Suprapubic skin (tissue), 4 donors: ENCODE measurements at places on chromosomes 13 and 19.

GRCh38 chr19:49422407-49423070 lies 702 bp downstream of the PTH2 start:
- no peak for DNase-seq

DNA sequence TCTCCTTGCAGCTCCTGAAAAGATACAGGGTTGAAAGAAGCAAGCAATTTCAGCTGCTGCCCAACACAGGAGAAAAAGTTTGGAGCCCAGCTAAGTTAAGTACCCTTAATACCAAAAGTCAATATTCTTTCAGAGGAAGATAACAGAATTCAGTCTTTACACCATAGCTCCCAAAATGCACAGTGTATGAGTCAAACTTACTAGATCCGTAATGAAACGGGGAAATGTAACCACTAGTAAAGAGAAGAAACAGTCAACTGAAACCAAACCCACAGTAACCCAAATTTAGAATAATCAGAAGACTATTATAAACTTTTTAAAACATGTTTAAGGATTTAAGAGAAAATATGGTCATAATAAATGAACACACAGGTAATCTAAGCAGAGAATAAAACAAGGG lies 45.2 kb downstream of the SUCLA2 start:
- DNase-seq, result no peak

DNA sequence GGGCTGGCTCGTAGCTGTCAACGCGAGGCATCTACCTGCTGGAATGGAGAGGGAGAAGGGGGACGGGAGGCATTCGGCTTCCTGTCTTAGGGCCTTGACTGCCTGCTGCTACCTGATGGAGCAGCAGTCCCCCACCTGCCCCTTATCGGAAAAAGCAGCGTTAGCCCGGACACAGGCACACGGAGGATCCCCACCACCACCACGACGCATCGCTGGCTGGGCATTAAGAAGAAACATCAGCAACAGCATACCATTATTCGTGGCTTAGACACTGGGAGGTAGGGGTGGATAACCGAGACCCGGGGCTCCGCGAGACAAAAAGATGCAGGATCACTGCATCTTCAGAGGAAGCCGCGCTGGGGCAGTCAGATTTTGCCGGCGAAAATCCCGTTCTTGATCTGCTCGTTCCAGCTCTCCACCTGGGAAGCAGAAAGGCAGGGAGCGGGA lies 1.1 kb downstream of the COX6B2 start:
- DNase-seq, result no peak

DNA sequence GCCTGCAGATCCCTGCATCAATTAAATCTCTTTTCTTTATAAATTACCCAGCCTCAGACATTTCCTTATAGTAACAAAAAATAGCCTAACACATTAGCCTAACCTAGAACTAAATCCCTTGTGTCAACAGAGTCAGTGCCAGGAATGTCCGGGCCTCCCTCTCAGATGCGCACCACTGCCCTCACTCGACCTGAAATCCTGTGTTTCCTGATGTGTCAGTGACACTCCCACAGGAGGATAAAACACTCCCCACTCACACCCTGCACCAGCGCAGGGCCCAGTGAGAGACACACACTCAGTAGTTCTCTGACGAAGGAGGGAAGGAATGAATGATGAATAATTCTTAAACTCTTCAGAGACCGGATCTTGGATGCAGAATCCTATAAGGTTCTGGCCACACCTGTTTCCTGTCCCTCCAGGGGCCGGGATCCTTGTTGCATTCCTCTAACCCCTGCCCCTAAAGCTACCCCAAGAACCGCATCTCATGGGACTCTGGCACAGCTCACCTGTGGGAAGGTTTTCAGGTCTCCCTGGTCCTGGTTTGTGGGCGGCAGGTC lies 3.1 kb downstream of the CEACAM3 start:
- DNase-seq, result no peak

DNA sequence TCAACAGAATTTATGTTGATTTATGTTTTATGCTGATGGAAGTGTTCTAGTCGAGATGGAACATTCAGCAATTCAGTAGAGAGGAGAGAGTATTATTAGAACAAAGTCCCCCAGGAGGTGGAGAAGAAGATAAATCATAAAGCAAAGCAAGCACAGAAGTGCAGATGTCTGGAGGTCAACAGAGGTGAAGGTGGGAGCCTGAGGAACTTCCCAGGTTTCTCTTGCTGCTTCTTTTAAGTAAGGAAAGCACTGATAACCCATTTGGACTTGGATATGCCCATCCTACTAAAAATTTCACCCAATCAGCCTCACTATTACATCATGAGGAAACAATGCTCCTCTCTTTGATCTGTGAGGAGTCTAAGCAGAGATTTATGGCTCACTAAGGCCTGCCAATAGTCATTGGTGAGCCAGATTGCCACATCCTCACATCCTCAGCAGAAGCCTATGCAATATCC lies 98.8 kb downstream of the EPSTI1 start:
- no peak for DNase-seq

DNA sequence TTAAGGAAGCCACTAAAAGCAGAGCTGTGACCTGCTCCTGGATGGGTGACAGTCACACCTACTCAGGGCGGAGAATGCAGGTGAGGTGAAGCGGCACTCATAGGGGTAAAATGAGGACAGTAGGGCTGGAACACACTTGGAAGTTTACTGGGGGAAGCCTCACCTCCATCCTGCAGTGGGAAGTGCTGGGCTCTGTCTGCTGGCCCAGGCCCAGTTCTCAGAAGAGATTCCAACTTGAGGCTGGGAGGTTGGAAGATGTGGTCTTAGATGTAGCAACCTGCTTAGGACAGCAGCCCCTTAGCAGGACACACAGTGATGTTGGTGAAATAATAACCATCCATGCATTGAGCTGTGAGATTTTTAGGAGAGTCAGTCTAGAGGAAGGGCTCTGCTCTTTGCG lies 4.6 kb downstream of the MEDAG start:
- DNase-seq, result no peak

GRCh38 chr19:51138549-51138979 lies 3.5 kb upstream of the SIGLEC7 start:
- DNase-seq, result no peak

- no peak for DNase-seq
These were observed 1040.6 kb upstream of the SLC10A2 start for GRCh38 chr13:104106705-104107393.

- no peak for DNase-seq
These were observed 43.1 kb downstream of the PCCA start for GRCh38 chr13:100131863-100132574.

DNA sequence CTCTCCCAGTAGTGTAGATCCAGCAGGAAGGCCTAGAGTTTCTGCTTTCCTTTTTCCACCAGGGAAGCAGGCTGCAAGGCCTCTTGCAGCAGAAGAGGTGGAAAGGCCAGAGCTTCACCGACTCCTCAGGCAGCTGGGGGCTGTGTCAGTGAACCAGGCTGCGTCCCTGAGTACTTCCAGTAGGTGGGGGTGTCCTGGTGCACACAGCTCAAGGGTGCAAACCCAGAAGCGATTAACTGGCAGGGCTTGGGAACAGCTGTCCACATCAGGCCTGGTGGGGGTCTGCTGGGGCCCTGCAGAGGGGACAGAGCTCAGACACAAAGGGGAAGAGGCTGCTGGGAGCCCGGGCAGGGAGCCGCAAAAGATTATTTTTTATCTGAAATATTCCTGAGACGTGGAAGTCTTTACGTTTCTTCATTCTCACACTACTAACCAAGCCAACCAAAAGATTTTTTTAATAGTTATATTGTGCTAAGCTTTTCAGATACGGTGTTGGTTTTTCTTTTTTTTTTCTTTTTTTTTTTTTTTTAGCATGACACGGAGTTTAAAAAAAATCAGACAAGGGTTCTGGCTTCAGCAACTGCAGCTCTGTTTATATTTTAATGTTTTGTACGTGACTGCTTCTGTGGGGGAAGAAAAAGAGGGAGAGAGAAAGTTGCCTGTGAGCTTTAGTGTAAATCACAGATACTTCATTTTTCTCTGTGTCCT lies 11.0 kb downstream of the TSHZ3 start:
- no peak for DNase-seq

GRCh38 chr13:27977476-27978300 lies 8.6 kb upstream of the CDX2 start:
- peak; percentile 41 for DNase-seq

GRCh38 chr13:38850868-38851626 lies 139.6 kb downstream of the STOML3 start:
- DNase-seq, result no peak

DNA sequence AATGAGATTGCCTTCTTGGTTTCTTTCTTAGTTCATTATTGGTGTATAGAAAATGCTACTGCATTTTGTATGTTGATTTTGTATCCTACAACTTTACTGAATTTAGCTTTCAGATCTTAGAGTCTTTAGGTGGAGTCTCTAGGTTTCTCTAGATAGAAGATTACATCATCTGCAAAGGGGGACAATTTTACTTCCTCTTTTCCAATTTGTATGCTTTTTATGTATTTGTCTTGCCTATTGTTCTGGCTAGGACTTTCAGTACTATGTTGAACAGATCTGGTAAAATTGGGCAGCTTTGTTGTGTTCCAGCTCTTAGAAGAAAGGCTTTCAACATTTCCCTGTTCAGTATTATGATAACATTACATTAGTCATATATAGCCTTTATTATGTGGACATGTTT lies 101.0 kb upstream of the SPRY2 start:
- DNase-seq, result no peak

DNA sequence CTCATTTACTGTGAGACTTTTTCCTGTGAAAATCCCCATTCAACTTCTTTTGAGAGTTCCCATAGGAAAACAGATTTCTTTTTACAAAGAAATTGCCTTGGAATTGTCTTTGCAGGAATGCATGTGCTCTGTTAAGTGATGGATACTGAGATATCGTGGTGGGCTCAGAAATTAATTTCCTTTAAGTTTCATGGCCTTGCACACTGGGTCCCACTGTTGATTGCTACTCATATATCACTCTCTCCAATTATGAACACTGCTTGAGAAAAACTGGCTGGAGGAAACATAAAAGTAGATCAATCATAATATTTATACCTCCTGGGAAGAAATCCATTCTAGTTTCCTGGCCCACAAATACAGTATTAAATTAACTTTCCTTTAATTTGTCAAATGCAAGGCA lies 131.3 kb downstream of the OXGR1 start:
- no peak for DNase-seq

- no peak for DNase-seq
These were observed 1.0 kb upstream of the CHAMP1 start for GRCh38 chr13:114313061-114313860.

- DNase-seq, result no peak
These were observed 61.5 kb upstream of the TSC22D1 start for GRCh38 chr13:44637581-44637980.

- DNase-seq, result no peak
These were observed 263.3 kb downstream of the SLITRK1 start for GRCh38 chr13:83618966-83619365.

DNA sequence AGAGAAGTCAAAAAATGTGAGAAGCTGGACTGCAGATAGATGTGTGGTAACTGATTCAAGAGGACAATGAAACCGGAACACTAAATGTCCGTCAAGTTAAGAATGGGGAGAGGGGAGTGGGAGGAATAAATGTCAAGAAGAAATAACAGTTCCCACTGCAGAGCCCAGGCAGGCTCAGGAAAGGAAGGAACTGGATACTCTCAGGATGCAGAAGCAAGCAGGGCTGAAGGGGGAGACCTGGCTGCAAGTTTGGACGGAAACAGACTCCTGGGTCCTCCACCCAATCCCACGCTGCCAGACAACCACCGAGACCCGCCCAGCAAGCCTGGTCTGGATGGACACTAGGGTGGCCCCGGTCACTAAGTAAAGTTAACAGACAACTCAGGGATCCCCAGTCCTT lies 18.1 kb downstream of the TUBGCP3 start:
- DNase-seq, result no peak

DNA sequence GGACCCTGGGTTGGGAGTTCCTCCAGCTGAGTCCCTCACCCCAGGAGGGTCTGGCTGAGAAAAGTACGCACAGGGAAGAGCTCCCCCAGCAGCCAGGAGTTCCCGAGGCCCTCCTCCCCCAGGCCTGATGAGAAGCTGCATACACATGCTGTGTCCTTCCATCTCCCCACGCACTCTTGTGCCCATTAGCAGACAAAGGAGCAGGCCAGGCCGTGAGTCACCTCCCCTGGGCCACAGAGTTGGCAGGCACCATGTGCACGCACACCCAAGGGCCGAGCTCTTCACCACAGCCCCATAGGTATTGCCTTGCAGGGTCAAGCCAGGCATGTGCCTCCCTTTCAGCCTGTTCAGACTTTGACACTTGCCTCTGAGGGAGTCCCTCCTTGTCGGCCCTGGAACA lies 17.5 kb downstream of the MAU2 start:
- DNase-seq, result no peak

DNA sequence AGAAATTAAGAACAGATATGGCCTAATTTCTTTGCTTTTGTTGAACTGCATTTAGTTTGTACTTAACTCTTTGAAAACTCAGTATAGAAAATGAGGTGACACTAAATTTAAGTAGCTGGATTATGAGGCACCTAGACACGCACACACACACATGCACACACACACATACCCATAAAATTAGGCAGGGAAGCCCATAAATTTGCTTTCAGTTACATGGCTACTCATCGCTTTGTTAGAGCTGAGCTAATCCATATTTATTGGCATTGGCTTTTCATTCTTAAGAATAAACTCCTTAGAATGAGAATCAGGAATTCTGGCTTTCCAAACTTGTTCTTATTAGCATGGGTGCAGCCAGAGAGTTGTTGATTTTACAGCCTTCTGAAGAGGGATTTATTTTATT lies 61.7 kb upstream of the MBNL2 start:
- no peak for DNase-seq

- no peak for DNase-seq
These were observed 417.9 kb downstream of the GPC5 start for GRCh38 chr13:91816263-91816807.

DNA sequence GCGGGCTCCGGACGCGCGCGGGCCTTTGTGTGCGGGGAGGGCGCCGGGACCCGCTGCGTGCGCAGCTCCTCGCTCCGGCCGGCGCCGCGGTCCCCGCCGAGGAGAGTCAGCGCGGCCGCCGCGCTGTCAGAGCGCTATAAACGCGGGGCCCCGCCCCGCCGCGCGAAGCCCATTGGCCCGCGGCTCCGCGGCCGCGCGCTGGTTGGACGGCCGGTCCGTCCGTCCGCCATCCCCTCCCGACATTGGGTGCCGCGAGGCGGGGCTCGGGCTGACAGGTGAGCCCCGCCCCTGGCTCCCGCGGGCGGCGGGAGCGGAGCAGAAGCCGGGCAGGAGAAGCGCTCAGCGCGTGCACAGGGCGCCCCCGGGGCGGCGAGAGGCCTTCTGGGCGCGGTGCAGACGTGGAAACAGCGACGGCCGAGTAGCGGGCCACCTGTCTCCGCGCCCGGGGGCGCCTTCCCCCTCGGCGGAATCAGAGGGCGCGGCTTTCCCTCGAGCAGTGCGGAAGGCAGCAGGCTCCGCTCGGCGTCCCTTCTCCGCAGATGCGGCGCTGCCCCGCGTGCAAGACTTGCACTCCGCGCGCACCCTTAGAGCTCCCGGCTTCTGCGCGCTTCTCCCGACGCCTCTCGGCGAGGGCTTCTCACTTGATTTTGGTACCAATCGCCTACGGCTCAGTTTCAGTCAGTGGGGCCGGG lies at the start of gene EFNB2:
Gene EFNB2 (minus strand): TSS at position 111 of the 692 bp plus-strand sequence. CDS start 698 bp downstream, outside the sequence.
- peak; percentile 85 for DNase-seq

- DNase-seq, result no peak
These were observed 3.3 kb upstream of the GTF2F1 start for GRCh38 chr19:6396305-6396704.

- DNase-seq, result peak; percentile 57
These were observed 121.9 kb upstream of the SOX1 start for GRCh38 chr13:111945086-111945485.

- no peak for DNase-seq
These were observed 466.2 kb downstream of the TSHZ3 start for GRCh38 chr19:30883071-30883470.
